Prostate gland (tissue), 2 donors: ENCODE measurements at places on chromosomes 6 and 20. TPM values are rescaled to one million over a fixed set of nuclear protein-coding genes. Genes with fewer than 3 reads are reported as not detected.

The EHMT2 gene
- 53.6 TPM for total RNA-seq

DNA sequence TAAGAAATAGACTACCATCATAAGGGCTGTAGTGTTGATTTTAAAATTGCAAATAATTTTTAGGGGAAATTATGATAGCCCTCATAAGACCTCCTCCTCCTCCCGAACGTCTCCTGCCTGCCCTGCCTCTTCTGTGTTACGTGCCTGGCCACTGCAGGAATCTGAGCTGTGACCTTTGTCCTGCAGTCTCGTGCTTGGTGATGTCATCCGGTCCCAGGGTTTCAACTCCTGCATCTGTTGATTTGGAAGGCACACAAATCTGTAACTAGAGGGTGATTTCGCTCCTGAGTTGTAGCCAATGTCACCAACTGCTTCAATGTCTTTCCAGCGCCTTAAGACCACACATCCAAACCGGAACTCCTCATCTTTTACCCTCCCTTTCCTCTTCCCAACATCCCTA, 163.2 kb downstream of the AIG1 start:
- DNase-seq: no peak
- no peak overlapping the region for H3K4me3 ChIP-seq
- H3K27me3 ChIP-seq: no peaks in the 10 kb centered on the region

- no peak overlapping the region for H3K27ac ChIP-seq
- no peaks in the 10 kb centered on the region for H3K27me3 ChIP-seq
- no peak overlapping the region for H3K4me3 ChIP-seq
- no peak for DNase-seq
Observed at GRCh38 chr20:24782301-24782700, 166.8 kb upstream of the CST7 start.

DNA sequence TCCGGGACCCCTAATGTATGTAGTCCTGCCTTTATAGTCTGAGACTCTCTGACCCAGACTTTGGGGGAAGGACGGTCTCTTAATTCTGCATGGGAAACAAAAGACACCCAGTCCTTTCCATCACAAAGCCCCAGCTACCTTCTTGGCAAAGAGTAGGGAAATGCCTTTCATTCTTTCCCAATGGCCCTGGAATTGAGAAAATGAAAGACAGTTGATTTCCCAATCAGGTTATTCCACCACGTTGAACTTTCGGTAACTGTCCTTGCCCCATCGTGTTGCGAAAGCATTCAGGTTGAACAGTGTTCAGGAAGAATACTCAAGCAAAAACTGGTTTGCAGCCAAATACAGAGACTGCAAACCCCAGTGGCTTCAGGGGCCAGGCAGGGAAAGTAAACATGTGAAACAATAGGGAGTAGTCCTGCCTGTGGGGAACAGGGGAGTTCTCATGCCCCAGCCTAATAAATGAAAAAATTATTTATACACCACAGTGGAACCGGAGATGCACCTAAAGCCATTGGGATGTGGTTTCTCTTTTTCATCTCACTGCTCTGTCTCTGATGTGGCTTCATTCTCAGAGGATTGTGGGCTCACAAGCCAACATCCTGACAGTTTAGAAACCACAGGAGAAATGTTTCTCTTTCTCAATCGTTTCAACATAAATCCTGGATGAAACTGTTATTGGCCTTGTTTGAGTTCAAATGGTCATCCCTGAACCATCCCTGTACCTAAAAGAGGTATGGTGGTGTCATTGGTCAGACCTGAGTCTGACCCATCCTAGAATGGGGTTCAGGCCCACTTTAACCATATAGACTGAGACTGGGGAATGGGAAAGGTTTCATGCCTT, 44.2 kb upstream of the SLC9A8 start:
- H3K4me1 ChIP-seq: no peaks in the 10 kb centered on the region
- H3K27me3 ChIP-seq: no peaks in the 10 kb centered on the region
- DNase-seq: peak; percentile 90

- peak; percentile 51 for DNase-seq
- peak within 1 kb of the TSS; percentile 74 for H3K27ac ChIP-seq
- peaks cover 14% of the 10 kb centered on the region for H3K4me1 ChIP-seq
- H3K36me3 ChIP-seq: no peaks in the 10 kb centered on the region
- peak within 1 kb of the TSS; percentile 55 for H3K4me3 ChIP-seq
Observed at GRCh38 chr6:42451333-42452170, at the start of gene TRERF1. Gene TRERF1 (minus strand): TSS chr6:42451926. CDS start chr6:42269590, 182,336 bp downstream.
